ENCODE measurements at places on chromosomes 2 and 18.

DNA sequence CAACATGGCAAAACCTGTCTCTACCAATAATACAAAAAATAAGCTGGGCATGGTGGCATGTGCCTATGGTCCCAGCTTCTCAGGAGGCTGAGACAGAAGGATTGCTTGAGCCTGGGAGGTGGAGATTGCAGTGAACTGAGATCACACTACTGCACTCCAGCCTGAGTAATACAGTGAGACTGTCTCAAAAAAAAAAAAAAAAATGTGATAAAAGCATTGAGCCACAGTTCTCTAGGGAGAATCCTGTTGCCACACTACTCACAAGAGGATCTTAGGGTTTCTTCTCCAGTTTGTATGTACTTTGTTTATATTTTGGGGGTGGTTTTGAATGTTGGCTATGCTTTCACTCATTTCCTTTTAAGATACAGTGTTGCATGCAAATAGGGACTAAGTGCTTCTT is 62.0 kb downstream of the TMEM185B start:
- DNase-seq = no peak

- no peak for DNase-seq
These were observed 221.9 kb downstream of the ZNF407 start for GRCh38 chr18:74819433-74820059.

- no peak for DNase-seq
These were observed 287.5 kb upstream of the SALL3 start for GRCh38 chr18:78692105-78692504.

GRCh38 chr18:37540424-37541138 is 25.0 kb downstream of the CELF4 start:
- DNase-seq = no peak

DNA sequence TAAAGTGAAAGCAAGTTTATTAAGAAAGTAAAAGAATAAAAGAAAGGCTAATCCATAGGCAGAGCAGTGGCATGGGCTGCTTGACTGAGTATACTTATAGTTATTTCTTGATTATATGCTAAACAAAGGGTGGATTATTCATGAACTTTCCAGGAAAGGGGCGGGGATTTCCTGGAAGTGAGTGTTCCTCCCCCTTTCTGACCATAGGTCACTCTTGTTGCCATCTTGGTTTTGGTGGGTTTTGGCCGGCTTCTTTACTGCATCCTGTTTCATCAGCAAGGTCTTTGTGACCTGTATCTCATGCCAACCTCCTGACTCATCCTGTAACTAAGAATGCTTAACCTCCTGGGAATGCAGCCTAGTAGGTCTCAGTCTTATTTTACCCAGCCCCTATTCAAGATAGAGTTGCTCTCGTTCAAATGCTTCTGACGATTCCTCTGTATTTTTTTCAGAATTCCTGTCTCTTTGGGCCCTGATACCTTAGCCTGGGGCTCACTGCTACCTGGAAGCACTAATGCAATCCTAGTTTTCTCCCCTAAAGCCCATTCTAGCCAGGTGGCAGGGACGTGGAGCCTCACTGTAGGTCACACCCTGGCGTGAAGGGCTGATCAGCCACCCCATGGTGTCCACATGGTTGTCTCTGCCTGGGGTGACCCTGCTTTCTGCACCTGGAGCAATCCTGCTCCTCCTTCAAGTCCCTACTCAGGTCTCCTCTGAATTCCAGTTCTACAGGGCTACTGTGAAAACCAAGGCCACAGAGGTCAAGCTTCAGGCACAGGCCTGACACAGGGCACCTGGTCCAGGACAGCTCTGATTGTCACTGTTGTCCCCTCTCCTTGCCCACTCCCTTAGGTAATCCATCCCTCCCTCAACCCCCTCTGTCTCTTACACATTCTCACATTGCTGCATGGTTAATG is 6.0 kb upstream of the SLC35F6 start:
- peak; percentile 98 for DNase-seq

DNA sequence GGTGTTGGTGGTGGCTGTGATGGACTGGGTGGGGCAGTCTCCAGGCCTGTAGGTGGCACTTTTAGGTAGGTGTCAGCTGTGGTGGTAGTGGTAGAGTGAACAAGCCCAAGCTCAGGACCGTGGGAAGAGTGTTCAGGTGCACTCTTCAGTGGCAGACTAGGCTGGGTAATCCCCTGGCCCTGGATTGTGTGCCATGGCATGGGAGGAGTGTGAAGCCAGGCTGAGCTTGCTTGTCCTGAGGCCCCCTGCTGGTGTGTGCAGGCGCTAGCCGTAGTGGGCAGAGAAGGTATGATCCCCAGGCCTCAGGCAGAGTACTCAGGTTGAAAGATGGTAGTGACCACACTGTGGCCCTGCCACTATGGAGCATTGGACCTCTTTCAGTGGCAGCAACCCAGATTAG is 850.3 kb downstream of the DSC3 start:
- DNase-seq = no peak

DNA sequence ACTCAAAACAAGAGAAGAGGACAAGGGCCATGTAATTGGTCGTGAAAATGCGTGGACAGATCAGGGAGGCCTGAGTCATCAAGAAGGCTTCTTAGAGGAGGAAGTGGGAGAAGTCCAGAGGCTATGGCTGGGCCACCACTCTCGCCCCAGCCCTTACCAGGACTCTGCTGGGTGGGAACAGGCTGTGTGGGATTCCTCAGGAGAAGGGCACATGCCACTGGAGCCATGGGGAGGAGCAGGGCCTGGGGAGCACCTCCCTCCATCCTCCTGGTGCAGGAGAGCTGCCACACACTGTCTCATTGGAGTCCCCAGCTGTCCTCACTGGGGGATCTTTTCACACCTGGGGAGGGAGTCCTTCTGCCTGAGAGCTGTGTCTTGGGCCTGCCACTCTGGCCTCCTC is 9.4 kb upstream of the RALB start:
- peak; percentile 21 for DNase-seq

DNA sequence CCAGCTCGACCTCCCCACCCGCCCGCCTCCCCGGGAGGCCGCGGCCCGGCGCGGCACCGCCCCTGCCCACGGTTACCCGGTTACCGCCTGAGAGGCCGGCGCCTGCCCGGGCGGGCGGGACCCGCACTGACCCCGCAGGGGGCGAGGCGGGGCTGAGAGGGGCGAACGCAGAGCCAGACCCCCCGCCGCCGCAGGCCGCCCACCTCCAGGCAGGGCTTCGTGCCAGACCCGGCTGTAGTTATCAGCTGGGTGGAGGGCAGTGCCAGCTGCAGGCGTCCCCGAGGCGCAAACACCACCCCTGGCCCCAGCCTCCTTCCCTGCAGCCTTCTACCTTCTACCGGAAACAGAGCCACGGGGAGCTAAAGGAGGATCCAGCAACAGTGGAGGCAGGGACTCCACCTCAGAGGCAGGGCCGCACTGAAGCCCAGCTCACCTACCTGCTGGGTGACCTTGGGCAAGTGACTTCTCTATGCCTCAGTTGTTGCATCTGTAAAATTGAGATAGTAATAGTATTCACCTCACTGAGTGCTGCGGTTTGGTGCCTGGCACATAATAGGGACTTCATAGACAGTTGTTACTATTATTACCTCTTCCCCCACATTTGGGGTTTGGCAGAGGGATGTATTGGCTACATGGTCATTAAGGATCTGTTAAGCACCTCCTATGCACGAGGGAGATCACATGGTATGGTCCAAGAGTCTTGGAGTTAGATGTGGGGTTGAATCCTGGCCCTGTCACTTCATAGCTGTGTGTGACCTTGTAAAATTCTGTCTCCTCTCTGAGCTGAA is 231.6 kb upstream of the SMAD2 start:
- DNase-seq = peak; percentile 34

GRCh38 chr18:26468931-26469340 is 79.4 kb downstream of the KCTD1 start:
- no peak for DNase-seq

- DNase-seq = no peak
These were observed 146.9 kb upstream of the STON1 start for GRCh38 chr2:48383036-48383435.

- peak; percentile 91 for DNase-seq
These were observed 83.7 kb upstream of the GALNT5 start for GRCh38 chr2:157173740-157174184.

DNA sequence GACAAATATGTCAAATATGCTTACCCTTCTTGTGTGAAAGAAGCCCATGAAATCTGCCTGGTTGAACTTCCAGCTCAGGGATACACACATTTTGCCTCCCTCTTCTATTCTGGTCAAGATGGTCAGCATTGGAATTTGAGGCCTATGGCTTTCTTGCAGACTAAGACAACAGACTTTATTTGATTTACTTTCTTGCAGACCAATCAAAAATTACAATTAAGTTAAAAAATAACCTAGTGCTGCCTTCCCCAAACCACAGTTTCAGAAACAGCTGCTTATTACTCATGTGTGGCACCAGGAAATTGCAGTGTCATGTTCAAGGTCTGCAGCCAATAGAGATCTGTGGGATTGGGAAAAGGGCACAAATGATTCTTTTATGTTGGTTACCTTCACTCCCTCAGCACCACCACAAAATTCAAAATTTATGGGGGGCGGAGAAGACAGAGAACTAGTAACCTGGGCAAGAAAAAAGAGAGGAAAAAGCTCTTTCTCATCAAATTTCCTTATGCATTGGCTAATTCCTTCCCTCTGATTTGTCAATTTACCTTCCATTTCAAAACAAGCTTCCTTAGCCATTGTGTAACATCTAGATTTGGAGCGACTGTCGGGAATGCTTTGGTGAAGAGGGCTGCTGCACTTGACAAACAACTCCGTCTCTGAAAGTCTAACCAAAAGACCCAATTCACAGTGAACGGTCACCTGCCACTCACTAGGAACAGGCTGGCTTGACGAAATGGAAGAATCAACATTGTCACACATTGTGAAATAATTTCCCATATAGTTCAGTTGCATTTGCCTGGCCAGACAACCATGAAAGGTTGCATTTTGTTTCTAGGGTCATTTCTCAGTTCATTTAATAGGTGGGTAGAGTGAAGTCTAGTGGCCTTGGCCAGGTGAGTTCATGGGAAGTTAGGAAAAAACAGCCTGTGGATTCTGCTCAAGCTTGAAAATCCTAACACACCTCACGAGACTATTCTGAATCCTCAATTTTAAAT is 100.4 kb upstream of the FZD5 start:
- peak; percentile 62 for DNase-seq

- no peak for DNase-seq
These were observed 104.5 kb upstream of the SMIM21 start for GRCh38 chr18:75531851-75532459.

GRCh38 chr18:35463050-35463449 is 34.7 kb downstream of the INO80C start:
- no peak for DNase-seq

- peak; percentile 85 for DNase-seq
These were observed 100.1 kb downstream of the ZNF516 start for GRCh38 chr18:76394780-76395476.

GRCh38 chr18:75269124-75269680 is 58.6 kb downstream of the TSHZ1 start:
- DNase-seq = no peak

DNA sequence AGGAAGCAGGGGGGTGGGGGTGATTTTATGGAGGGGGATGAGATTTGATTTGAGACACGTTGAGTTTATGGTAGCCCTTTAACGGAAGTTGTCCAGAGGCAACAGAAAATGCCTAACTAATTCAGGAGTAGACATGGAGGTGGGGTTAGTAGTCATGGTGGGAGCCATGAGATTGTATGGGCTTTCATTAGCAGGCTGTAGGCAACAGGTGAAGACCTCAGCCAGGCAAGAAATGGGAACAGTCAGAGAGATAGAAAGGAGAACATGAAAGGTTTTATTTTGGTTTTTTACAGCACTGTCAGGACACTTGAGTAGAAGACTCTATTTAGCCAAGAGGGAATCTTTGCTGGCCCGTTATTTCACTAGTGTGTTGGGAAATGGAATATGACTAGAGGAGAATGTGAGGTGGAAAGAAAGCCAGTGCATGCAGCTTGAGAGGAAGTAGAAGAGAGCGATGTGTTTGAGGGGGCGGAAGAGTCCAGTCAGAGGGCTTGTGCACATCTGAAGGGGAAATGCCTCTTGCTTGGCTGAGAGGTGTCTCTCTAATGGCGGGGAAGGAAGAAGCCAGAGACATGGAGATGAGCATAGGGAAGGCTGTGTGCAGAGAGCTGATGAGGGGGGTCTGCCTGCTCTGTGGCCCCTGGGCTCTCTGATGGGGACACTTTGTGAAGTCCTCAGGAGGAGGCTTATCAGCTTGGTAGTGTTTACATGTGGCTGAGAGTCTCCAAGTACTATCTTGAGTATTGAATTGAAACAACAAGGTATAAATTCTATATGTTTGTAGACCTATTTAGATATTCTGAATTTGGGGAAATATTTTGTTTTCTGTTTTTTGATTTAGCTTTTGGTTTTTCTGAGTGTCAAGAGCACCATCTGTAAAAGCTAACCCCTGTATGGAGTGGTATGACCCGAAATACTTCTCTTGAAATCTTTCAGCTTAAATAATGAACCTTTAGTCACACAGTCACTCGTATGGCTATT is 66.9 kb upstream of the ITM2C start:
- DNase-seq = no peak

- no peak for DNase-seq
These were observed 4.4 kb upstream of the IL1A start for GRCh38 chr2:112788653-112789052.

DNA sequence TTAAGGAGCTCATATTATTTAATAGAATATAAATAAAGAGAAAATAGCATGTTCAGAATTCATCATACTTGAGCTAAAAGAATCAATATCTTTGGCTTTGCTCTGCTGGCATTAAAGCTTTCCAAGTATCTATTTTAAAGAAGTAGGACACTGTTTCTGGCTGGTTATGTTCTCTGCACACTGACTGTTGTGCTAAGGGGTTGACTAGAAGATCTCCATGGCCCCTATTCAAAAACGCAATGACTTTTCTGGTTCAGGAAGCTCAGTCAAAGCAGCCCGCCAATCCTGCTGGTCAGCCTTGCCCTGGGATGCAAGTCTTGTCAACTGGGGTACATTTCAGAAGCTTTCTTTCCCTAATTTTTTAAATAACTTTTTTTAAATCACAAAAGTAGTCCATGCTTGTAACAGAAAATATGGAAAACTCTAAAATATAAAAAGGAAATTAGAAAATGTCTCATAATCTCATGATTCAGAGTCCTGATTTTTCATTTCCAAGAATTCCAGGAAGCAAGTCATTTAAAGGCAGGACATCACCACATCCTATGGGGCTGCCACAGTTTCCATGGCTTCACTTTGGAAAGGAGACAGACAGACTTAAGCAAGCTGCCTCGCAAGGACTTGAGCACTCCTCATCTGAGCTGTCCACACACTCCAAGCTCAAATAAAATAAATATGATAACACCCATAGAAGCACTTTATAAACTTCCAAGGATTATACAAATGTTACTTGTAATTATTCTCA is 195.1 kb downstream of the TXNL1 start:
- no peak for DNase-seq

- no peak for DNase-seq
These were observed 40.0 kb downstream of the STEAP3 start for GRCh38 chr2:119263656-119264055.

GRCh38 chr18:32258558-32259204 is 68.8 kb downstream of the MEP1B start:
- no peak for DNase-seq
